Skin of body (tissue), 3 donors: ENCODE measurements at places on chromosomes 5 and 9.
A peak's percentile ranks its signal among the peaks of the same experiment; 100 is the strongest.

DNA sequence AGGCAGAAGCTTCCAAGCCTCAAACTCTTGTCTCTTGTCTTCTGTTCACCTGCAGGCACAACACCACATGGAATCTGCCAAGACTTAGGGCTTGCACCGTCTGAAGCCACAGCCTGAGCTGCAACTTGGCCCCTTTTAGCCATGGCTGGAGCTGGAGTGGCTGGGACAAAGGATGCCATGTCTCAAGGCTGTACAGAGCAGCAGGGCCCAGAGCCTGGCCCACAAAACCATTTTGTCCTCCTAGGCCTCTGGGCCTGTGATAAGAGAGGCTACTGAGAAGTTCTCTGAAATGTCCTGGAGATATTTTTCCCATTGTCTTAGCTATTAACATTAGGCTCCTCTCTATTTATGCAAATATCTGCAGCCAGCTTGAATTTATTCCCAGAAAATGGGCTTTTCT is 330.8 kb downstream of the DTWD2 start:
- no peak for DNase-seq

DNA sequence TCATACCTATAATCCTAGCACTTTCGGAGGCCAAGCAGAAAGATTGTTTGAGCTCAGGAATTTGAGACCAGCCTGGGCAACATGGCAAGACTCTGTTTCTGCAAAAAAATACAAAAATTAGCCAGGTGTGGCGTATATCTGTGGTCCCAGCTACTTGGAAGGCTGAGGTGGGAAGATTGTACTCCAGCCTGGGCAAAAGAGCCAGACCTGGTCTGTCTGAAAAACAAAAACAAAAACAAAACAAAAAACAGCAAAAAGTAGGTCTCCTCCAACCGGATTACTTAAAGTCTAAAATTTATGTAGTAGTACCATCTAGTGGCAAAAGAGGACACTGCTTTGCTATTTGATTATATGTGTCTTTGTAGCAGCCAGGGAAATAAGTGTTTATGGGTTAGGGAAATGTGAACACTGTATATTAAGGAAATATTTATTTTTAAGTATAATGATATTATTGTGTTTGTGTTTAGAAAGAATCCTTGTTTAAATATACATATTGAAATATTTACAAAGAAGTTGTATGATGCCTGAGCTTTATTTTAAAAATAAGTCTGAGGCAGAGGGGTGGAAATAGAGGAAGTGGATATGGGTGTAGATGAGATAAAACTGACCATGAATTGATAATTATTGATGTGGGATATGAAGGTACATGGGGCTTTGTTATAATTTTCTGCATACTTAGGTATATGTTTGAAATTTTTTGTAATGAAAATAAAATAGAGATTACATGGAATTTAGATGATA is 20.0 kb downstream of the APC start:
- peak; percentile 62 for DNase-seq

DNA sequence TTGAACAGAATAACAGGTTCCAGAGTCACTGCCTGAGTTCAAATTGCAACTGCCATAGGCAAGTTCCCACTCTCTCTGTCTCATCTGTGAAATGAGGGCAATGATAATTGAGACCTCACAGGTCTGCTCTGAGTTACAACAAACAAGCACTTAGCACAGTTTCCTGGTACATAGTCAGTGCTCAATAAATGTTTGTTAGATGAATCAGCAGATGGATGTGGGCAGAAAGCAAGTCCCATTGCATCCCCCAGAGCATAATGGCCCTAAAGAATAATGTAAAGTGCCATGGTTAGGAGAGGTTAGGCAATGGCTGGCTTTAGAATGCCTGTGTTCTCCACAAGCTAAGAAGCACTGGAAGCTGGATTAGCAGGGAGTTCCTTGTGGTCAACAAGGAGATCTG is 136.5 kb upstream of the LARP1 start:
- no peak for DNase-seq

- DNase-seq, result no peak
These were observed 9.5 kb upstream of the CCDC187 start for GRCh38 chr9:136313111-136314055.

DNA sequence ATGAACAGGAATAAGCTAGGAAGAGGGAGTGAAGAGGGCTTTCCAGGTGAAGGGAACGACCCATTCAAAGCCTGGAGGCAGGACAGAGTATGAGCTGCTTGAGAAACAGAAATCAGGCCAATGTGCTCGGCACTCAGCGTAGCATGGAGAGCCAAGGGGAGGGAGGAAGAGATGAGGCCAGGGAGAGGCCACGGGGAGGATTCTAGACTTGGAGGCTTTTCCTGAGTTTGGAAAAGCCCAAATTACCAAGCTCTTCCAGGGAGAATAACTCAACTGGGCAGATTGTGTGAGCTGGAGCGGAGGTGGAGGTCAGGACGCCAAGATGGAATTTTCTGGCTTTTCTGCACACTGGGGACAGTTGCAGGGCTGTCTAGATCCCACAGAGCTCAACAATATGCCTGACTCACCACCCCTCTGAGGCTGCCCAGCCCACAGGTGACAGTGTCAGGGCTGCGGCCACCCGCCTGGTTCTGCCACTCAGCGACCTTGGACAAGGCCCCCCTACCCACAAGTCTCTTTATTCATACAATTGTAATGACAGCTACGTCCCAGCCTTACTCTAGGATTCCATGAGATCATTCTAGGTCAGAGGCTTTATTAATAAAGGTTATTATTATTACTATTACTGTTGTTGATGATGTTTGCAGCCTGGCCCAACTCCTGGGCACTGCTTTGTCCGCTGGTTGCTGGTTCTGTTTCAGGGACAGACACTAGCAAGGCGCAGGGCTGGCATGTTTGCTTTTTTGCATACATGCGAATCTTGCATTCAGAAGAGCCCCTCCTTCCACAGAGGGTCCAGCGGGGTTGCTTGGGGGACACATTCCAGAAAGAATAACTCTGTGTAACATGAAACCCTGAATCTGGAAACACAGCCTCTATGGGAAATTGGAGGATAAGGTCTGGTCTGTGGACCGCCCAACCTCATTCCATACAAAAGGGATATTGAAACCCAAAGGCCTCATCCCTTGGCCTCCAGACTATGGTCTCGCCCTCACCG is 9.4 kb upstream of the LMX1B start:
- peak; percentile 43 for DNase-seq

GRCh38 chr5:72368271-72368670 is 48.1 kb downstream of the PTCD2 start:
- DNase-seq, result no peak

- no peak for DNase-seq
These were observed 59.6 kb downstream of the TSTD2 start for GRCh38 chr9:97573482-97574073.

DNA sequence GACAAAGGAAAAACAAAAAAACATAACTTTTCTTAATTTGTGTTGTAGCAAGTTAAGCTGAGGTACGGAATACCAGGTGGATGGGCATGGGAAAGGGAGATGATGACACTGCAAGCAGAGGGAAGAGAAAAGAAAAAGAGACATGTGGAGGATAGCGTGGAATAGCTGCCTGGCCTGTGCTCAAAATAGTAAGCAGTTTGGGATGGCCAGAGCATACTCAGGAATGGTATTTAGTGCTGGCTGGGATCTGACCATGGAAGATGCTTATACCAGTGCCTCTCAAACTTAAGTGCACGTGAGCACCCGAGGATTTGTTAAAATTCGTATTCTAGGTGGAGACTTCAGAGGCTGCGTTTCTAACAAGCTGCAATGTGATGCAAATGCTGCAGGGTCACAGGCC is 41.3 kb downstream of the LNPEP start:
- no peak for DNase-seq

DNA sequence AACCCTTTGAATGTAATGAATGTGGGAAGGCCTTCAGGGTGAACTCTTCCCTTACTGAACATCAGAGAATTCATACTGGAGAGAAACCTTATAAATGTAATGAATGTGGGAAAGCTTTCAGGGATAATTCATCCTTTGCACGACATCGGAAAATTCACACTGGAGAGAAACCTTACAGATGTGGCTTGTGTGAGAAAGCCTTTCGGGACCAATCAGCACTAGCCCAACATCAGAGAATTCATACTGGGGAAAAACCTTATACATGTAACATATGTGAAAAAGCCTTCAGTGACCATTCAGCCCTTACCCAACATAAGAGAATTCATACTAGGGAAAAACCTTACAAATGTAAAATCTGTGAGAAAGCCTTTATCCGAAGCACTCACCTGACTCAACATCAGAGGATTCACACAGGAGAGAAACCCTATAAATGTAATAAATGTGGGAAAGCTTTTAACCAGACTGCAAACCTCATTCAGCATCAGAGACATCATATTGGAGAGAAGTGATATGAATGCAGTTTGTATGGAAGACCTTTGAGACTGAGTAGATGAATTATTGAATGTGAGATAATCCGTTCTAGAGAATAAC is 24.6 kb downstream of the ZNF454 start:
- DNase-seq, result no peak

DNA sequence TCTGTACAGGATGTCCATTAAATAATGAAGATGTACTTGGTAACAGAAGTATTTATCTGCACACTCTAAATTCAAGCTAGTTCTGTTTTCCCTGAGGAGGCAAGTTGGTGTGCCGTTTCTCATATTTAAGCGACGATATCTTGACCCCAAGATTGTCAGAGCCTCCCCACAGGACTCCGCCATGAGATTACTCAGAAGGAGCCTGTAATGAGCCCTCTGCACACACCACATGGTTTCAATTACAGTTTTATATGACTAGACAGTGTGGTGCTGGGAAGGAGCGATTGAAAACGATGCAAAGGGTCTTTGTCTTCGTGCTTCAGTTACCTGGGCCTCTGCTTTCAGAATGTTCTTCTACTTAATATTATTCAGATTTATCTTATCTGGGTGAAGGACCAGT is 840.4 kb upstream of the WWC1 start:
- peak; percentile 3 for DNase-seq

GRCh38 chr5:62214701-62215100 is 91.3 kb upstream of the KIF2A start:
- no peak for DNase-seq

- DNase-seq, result no peak
These were observed 9.3 kb upstream of the KIF4B start for GRCh38 chr5:155004138-155004744.

DNA sequence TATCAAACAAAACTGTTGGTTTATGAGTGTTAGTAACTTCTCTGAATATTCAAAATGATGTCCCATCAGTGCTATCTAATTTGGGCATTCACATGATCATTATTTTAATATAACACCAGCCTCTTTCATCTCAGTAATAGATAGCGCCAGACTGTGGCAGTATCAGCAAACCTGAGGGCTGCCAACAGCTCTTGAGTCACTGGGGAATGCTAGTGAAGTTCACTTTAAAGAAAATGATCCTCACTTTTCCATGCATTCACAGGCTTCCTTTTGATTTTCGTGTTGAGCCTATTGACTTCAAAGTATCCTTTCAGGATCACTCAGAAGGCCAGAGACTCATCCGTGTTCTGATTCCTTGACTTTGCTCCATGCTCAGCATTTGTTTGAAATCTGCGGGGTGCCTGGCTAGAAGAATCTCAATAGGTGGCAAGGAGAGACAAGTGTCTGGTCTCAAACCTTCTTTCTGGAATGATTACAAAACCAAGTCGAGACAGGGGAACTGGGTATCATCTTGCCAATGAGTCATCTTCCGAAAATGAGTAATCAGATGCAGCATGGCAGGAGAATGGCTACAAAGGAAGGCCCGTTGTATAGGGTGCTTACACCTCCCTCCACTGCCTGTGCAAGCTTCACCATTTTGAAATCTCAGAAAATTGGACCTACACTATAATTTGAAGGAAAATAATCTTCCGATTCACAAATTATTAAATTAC is 509.1 kb downstream of the RASEF start:
- DNase-seq, result no peak

GRCh38 chr9:36337865-36338264 is 62.2 kb downstream of the RNF38 start:
- DNase-seq, result no peak

- no peak for DNase-seq
These were observed 14.8 kb downstream of the GADD45G start for GRCh38 chr9:89619424-89620138.

GRCh38 chr5:74586856-74587255 is 53.7 kb downstream of the ENC1 start:
- DNase-seq, result no peak

GRCh38 chr5:32076699-32077695 is 97.1 kb downstream of the GOLPH3 start:
- DNase-seq, result peak; percentile 56

DNA sequence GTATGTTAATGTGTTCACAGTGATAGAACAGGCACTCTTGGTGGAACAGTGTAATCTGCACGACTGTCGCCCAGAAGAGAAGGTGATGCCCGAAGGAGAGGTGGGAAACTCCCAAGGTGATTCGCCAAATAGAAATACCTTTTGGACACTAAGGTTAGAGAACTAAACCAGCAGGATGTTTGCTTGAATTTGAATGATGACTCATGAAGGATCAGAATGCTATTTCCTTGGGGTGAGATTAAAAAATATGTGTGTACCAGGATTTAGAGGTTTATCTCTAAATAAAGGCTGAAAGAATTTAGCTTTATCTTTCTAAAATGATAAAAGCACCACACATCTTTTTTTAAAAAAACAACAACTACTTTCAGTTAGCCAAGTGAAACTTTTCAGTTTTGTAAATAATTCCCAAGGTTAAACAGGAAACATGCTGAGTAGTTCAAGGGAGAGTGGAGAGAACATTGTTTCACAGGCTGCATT is 297.4 kb upstream of the TAS2R1 start:
- DNase-seq, result no peak

- DNase-seq, result no peak
These were observed 176.8 kb downstream of the FER start for GRCh38 chr5:108924457-108924961.
